ENCODE measurements at places on chromosomes 13 and 19.

DNA sequence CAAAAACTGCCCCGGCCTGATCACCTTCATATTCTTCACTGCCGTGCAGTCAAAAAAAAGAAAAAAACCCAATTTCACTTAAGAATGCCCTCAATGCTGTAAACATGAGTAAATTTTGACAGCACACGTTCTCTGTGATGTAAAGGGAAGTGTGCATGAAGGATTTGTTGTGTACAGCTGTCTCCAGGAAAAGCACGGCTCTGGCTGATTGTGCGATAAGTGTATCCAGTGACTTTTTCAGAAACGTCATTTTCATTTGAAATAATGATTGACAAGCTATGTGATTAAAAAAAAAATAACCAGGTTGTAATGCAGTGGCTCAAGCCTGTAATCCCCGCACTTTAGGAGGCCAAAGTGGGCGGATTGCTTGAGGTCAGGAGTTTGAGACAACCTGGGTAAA, 39.6 kb downstream of the ANKRD10 start:
- no peak for DNase-seq

GRCh38 chr19:50268041-50268440, 61.1 kb downstream of the KCNC3 start:
- no peak for DNase-seq

DNA sequence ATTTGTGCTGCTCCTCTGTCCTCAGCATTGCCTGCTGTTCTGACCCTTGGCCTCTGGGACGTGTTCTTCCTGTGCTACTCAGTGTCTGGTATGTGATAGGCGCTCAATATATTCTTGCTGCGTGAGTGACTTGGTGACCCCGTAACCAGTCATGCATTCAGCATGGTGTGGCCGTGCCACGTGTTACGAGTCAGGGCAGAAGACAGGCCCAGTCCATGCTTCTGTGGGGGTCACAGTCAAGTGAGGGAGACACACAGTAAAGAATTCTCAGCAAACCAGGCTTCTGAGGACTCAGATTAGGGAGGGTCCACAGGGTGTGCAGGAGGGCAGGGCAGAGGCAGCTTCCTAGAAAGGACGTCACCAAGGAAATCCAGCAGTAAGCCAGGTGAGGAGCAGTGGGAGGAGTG, 7.9 kb downstream of the PPP1R37 start:
- DNase-seq, result no peak

DNA sequence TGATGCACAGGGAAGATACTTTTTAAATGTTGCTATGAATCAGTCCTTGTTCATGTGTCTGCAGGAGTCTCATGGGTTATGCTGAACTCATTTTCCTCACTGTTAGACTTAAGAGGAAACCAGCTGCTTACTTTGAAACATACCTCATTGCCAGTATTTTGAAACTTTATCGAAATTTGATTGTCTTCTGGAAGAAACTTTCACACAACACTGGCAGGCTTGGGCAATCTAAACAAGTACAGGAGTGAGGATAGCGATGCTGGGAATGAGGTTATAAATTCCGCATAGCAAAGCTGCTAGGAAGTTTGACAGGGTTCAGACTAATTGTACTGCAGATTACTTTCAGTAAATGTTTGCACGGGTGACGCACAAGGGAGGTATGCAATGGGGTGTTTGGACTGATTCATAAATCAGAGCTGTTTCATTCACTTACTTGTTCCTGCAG, 245.7 kb downstream of the DNAJC15 start:
- DNase-seq, result no peak

DNA sequence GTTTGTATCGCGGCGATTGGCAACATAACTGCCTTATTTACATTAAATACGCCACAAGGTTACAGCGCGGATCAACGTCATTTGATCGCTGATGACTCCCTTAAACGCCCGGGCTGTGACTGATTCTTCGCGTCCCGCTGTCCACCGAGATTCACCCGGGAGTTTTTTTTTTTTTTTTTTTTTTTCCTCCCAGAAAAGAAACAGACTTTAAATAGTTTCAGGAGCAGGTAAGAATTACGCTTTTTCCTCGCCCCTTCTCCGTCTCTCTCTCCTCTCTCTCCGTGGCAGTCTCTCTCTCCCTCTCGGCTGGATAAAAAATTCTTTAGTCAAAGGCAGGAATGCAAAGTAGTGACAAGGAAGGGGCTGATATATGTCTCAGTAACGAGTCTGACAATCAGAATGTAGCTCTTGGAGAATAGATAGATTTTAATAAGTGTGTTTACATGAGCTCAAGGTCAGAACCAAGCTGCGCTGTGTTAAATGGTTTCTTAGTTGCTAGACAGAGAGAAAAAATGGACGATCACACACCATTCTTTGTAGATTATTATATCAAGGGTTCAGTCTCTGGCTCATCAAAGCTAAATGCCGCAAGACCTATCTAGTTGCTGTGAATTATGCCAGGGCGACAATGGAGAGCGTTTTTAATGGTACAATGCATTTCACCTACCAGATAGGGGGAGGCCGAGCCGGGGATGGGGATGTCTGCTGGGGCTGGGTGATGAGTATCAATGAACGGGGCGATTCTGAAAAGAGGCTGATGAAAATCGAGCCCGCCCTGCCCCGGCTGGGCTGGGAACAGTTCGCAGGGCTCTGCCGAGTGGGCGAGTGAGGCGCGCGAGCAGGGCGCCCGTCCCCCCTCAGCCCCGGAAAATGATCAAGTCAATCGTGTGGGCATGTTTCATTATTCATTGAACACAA, 147.2 kb upstream of the ZNF536 start:
- peak; percentile 67 for DNase-seq

- peak; percentile 5 for DNase-seq
Observed at GRCh38 chr13:42575938-42576337, 2.0 kb downstream of the TNFSF11 start.

DNA sequence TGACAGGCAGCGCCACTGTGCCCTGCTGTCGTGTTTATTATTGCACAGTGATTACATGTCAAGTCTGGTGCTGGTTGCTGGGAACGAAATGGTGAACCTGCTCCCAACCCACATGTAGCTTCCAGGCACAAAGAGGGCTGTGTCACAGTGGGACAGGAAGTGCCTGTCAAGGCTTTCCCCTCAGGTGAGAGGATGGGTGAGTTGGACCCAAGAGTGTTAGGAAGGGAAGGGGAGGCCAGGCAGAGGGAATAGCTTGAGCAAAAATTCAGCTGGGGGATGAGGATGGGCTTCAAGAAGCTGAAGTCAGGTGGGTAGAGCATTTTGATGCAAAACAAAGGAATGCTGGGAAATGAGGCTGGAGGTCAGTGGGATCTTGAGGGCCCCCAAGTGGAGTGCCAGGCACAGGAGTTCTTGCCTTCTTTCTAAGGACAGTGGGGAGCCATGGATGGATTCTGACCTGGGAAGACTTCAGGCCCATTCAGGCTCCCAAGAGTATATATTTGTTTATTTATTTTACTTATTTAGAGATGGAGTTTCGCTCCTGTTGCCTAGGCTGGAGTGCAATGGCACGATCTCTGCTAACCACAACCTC, 8.5 kb upstream of the QTRT1 start:
- DNase-seq, result no peak

DNA sequence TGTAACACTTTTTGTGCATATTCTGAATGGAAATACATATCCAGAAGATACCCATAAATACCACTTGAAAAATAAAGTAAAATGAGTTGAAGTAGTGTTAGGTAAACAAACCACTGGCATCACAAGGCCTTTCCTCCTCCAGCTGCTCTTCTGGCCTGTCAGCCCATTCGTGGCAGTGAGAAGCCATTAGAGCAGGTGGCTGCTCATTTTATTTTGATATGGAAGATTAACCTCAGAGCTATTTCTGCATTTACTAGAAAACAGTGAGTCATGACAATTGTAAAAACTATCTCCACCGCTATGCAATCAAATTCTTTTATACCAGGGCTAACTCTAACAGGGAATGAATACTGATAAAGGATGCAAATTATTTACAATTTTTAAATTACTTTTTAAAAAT, 2898.1 kb downstream of the PCDH9 start:
- DNase-seq, result peak; percentile 96

DNA sequence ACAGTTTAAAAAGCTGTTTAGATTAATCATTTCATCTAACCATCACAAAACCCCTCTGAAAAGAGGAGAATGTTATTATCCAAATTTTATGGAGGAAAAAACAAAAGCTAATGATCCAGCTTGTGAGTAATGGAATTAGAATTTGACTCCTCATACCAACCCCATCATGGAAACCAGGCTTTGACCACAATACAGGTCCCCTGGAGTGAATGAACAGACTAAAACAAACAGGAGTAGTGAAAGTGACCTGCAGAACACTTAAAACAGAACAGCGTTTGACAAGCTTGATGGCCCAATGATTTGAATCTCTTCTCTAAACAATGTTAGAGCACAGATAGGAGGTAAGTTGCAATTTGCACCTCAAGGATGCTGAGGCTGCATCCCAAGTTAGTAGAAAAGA, 230.0 kb downstream of the DCT start:
- DNase-seq, result no peak

GRCh38 chr19:31975461-31975860, 369.9 kb upstream of the ZNF507 start:
- DNase-seq, result no peak

- DNase-seq, result no peak
Observed at GRCh38 chr13:96982672-96983071, 11.6 kb downstream of the OXGR1 start.

DNA sequence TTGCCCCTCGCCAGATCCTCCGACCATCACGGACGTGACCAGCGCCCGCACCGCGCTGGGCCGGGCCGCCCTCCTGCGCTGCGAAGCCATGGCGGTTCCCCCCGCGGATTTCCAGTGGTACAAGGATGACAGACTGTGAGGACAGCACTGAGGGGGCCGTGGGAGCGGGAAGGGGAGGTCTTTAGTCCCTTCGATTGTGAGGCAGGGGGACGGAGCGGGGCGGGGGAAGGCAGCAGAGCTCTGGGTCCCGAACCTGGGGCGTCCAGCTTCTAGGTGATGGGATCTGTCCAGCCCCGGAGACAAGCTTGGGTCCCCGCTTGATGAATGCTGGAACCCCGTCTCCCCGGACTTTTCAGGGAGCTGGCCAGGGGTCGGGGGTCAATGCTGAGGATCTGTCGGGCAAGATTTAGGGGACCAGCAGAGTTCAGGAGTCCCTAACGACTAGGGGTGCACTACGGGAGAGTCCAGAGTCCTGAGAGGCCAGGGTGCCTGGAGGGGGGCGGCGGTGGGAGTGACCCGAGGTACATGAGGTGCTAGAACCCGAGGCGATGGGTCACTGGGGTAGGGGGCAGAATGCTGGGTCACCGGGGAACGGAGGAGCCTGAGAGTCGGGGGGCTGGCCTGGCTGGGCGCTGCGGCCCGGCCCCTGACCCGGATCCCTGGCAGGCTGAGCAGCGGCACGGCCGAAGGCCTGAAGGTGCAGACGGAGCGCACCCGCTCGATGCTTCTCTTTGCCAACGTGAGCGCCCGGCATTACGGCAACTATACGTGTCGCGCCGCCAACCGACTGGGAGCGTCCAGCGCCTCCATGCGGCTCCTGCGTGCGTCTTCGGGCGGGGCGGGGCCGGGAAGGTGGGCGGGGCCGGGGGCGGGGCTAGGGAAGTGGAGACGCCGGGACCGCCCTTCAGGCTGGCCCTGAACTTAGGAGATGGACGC, 14.6 kb downstream of the VSIG10L start:
- DNase-seq, result no peak

DNA sequence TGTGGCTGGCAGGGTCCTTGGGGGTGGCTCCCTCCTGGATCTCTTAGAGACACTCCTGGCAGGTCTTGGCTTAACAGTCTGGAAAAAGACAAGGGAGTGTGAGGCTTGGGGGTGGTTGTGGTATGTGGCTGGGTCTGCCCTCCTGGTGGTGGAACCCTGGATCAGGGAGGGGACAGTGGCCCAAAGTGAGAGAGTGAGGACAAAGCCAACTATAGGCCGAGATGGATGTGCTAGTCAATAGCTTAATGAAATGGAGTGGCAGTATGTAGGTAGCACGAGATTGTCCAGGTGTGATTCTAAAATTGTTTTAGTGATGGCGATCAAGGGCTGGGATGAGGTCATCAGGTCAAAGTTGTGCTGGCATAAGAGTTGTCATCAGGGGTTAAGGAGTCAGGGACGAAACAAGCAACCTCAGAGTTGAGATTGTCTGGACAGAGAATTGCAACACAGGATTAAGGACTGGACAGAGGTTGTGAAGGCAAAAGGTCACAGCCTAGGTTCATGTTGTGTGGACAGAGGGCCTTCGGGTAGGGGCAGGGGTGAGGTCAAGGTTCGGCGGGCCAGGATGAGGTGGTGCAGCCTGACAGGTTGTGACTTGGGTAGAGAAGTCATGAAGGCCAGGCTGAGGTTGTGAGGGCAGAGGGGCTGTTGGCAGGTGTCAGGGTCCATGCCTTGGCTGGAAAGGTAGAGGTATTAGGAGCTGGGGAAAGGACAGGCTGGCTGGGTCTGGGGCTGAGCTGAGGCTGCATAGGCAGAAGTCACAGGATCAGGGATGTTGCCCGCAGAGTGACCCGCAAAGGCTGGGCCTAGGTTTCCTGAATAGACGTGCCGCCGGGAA, 4.5 kb upstream of the RASAL3 start:
- no peak for DNase-seq

GRCh38 chr19:18322318-18322758, 538 bp downstream of the LSM4 start:
- DNase-seq, result no peak

DNA sequence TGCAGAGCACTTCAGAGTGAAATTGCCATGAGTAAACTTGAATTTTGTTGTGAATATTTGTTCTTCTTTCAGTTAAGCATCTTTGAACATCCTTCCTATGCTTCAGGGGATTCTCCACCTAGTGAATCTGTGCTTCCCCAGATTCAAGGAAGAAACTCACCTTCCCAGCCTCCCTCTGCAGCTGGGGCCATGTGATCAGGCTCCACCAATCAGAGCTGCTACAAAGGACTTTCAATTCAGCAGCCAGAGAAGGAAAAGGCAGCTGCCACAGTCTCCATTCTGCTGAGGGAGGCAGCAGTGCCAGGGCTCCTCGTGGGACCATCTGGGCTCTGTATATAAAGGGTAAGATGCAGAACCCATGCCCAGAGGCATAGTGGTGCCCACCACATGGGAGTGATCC, 89.7 kb upstream of the SIAH3 start:
- no peak for DNase-seq

- DNase-seq, result no peak
Observed at GRCh38 chr13:109157275-109157674, 527.9 kb downstream of the MYO16 start.

DNA sequence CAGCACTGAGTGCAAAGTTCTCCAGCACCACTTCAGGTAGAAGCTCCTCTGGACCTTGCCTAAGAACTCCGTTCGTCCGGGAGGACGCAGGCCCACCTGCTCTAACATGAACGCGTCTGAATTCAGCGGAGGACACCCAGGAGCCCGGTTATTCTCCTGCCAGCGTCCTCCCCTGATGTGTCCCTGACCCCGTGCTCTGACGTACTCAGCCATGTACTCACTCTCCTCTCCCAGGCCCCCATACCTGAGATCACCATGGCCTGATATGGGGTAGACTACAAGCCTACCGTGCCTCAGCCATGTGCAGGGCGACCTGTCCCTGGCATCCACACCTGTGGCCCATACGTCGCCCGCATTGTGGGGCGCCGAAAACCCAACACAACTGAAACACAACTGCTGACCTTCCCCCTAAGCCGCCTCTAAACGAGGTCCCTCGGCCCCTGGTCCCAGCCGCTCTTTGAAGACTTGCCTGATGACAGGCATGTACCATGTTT, 744 bp upstream of the ZNF584 start:
- peak; percentile 18 for DNase-seq

- no peak for DNase-seq
Observed at GRCh38 chr13:98942997-98943396, 34.9 kb downstream of the DOCK9 start.

GRCh38 chr19:58203814-58204475, 21.1 kb downstream of the ZNF274 start:
- no peak for DNase-seq

- no peak for DNase-seq
Observed at GRCh38 chr19:49316284-49316683, 8.7 kb downstream of the SLC6A16 start.

GRCh38 chr13:21884965-21885567, 214.2 kb downstream of the FGF9 start:
- no peak for DNase-seq
